KG1 (cell line): ENCODE measurements at places on chromosomes 16 and 17.

- no peak for DNase-seq
These were observed 23.2 kb upstream of the NTN1 start for GRCh38 chr17:8997994-8998628.

- no peak for DNase-seq
These were observed 67.1 kb upstream of the ZNF469 start for GRCh38 chr16:88315543-88316105.

DNA sequence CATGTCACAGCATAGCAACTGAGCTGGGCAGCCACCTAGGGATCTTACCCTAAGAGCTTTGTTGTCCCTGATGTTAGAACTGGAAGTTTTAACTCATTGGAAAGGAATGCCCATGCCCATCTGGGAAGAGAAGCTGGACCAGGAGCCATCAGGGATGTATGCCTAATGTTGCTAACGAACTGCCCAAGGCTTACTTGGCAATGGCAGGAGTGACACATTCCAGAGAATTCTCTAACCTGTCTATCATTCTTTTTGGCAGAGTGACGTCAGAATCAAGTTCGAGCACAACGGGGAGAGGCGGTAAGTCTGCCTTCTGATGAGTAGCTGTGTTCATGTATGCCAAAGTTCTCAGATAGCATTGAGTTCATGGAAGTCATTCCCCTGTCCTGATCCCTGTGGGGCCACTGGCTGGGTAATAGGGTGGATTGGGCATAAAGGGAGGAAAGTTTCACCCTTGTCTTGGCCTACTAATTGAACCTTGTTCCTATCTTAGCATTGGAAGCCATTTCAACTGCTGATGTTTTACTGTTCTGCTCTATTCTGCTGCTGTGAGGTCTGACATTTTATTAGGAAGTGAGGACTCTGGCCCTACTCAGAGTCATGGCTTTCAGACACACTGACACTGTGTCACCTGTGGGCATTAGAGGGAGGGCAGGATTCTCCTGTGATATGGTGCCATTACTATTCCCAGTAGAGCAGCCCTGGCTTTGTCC lies 23.7 kb downstream of the MAP3K3 start:
- DNase-seq: no peak

- no peak for DNase-seq
These were observed 654 bp downstream of the WFDC1 start for GRCh38 chr16:84295203-84295860.

DNA sequence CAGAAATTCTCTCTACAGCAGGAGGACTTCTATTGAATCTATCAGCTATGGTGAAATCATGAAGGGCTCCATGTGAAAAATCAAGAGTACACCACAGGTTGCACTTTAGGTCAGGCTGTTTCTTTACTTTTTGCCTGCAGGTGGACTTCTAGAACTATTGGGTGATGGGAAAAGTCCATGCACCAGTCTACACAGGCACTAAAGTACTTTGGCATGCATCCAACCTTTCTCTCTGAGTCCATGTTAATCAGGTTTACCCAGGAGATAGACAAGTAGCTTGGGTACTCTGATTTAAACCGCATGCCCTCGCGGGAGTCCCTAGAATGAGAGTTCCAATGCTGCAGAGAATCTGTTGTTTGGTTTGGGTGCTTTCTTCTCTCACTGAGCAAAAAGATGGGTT lies 9.1 kb upstream of the ANKFN1 start:
- DNase-seq: no peak

GRCh38 chr17:73027130-73027741 lies 65.3 kb downstream of the SLC39A11 start:
- no peak for DNase-seq

DNA sequence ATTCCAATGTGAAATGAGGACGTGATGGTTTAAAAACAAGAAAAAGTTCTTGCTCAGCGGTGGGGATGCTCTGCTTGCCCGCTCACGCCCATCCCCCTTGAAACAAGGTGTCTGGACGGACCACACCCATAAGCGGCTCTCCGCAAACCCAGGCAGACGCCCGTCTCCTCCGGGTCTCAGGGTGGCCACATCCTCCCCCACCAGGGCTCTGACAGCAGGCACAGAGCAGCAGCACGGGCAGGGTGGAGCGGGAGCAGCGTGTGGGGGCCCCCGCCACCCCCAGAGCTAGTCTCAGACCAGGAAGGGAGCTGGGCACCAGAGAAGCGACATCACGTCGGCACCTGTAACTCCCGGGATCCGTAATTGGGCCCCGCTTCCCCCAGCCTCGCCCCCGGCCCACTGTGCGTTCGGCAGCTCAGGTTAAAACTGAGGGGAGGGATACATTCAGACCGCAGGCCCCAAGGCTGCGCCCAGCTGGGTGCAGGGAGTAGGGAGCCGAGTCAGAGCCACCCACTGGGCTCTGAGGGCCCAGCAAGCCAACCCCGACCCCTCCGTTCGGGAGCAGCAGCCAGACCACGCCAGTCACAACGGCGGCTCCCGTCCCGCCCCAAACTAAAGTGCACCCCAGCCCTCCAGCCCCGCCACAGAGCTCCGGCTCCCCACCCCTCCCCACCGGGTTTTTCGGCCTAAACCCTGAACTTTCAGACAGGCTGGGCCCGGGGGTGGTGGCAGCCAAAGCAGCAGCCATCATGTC lies 22.0 kb downstream of the CLUH start:
- no peak for DNase-seq

DNA sequence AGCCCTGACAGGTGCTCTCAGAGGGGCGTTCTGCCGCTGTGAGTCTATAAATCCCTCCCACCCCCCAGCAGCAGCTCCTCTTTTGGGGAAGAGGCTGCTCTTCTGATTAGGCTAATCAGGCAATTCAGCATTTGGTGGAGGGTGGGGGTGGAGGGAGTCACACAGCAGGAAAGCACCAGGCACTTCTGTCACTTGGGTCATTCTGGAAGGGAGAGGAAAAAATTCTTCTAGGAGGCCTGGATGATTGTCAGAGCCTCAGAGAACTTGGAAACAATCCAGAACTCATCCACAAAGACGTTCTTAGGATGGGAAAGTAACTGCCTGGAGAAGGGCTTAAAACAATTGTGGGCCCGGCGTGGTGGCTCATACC lies 7.3 kb upstream of the SSTR2 start:
- DNase-seq: no peak

- no peak for DNase-seq
These were observed 113.5 kb downstream of the CLEC16A start for GRCh38 chr16:11057711-11058345.

- no peak for DNase-seq
These were observed 153.8 kb downstream of the MSI2 start for GRCh38 chr17:57410169-57410568.

- no peak for DNase-seq
These were observed 8.6 kb upstream of the MLYCD start for GRCh38 chr16:83890359-83890758.

DNA sequence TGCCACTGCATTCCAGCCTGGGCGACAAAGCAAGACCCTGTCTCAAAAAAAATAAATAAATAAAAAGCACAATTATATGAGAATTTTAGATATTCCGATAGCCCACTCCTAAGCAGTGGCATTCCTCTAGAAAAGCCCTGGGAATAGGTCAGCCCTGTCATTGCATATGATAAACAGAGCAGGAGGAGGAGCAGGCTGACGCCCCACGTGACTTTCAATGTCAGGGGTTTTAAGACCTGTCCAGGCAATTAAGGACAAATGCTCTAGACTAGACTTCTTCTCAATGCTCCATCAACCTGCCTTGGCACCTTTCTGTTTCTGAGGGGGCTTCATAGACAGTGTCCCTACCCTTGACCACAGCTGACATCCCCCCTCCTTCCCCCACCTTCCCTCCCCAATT lies 7.5 kb downstream of the TOM1L2 start:
- no peak for DNase-seq

- no peak for DNase-seq
These were observed 28.3 kb upstream of the TMEM97 start for GRCh38 chr17:28290703-28291102.

GRCh38 chr17:30225112-30225511 lies 10.4 kb downstream of the SLC6A4 start:
- no peak for DNase-seq

- DNase-seq: no peak
These were observed 77.1 kb downstream of the SDK2 start for GRCh38 chr17:73566905-73567782.

DNA sequence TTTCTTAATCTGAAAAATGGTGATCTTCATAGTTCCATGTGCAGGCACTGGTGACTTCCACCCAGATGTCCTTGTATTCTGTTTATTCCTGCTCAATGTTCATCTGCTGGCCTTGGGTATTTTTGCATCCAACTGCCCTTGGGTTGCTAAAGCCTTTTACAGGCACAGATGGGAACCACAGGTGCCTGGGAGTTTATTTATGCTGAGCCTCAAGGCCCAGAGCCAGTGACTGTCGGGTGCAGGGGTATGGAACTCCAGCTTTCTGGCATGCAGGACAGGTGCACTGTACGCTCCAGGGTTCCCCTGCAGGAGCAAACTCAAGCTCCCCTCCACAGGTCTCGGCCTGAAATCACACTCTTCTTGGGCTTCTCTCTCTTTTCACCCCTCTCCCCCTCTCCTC lies 22.3 kb downstream of the DYNLRB2 start:
- DNase-seq: no peak

GRCh38 chr17:39937447-39937846 lies 9.9 kb downstream of the LRRC3C start:
- no peak for DNase-seq

GRCh38 chr17:42584880-42585279 lies 7.4 kb upstream of the PSMC3IP start:
- DNase-seq: no peak

DNA sequence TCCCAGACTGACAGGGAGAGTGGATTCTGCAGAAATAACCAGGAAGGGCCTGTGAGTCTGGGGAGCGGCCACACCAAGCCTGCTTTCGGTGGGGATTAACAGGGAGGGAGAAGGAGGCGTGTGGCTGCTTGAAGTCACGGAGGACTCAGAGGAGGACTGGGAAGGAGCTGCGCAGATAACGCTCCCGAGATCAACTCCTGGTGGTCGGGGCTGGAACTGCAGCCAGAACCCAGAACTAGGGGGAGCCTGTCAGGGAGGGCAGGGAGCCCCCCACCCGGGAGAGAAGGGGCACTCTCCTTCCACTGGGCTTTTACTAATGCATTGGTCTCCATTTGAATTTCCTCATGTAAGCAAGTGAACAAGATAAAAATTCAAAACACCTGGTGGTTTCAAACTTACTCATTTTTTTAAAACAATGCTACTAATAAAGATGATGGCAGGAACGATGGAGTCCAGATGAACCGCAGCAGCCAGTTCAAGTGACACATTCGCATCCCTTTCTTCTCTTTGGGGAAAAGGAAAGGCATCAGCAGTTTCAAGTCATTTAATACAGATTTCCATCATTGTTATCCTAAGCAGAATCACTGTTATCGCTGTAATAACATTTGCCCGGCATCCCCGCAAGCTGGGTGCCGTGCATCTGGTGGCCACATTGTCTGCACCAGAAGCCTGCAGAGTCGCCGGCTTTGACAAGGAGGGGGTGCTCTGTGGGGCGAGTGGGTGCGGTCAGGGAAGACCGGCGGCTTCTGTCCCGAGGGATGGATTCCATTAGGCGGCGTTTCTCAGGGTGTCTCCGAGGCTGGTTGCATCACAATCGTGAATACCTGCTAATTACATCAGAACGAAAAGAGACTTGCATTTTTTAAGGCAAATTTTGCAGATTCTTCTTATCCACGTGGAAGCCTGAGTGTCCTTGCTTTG lies 183.0 kb downstream of the FOXL1 start:
- no peak for DNase-seq

- DNase-seq: no peak
These were observed 2.3 kb downstream of the SLC5A11 start for GRCh38 chr16:24848065-24848464.

DNA sequence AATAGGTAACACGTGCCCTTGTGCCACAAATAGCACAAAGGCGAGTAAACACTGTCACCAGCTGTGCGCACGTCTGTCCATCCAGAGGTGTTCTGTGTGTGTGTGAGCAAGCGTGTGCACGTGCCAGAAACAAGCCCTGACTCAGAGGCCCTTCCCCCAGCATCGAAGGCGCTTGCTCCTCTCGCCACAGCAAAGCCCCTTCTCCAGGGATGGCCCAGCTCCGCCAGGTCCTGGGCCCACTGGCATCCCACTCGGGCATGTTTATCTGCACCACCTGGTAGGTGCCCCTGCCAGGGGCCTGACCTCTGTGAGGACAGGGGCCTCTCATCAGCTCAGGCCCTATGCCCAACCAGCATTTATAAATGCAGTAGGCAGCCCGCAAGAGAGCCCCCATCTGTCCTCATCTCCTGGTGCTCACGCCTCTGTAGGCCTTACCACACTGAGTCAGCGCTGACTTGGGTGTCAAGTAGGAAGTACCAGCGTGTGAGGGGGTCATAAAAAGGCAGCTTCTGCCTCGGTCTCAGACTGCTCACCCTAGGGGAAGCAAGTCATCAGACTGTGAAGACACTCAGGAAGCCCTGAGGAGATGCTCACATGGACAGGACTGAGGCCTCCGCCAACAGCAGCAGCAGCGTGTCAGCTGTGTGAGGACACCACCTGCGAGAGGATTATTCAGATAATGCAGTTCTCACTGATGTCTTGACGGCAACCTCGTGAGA lies 10.8 kb downstream of the TMEM235 start:
- peak; percentile 27 for DNase-seq

GRCh38 chr17:61232871-61233270 lies 166.8 kb upstream of the TBX2 start:
- DNase-seq: no peak

DNA sequence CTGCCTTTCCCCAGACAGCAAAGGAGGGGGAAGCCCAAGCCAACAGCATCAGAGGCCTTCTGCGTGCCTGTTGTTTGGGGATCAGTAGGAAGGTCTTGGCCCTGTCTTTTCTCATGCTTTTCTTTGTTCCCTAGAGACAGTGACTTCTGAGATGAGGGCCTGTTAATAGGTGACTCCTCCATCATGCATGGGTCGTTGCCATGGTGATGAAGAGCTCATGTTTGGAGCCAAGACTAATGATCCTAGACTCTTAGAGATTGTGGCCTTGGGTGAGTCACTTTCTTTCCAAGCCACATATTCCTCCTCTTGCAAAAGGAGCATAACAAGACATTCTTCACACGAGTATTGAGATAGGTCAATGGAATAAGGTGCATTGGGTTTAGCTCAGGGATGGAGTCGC lies 201.1 kb upstream of the ASIC2 start:
- no peak for DNase-seq

GRCh38 chr16:17440131-17440530 lies 30.6 kb downstream of the XYLT1 start:
- DNase-seq: no peak
